ENCODE measurements at places on chromosomes 11 and 22.

DNA sequence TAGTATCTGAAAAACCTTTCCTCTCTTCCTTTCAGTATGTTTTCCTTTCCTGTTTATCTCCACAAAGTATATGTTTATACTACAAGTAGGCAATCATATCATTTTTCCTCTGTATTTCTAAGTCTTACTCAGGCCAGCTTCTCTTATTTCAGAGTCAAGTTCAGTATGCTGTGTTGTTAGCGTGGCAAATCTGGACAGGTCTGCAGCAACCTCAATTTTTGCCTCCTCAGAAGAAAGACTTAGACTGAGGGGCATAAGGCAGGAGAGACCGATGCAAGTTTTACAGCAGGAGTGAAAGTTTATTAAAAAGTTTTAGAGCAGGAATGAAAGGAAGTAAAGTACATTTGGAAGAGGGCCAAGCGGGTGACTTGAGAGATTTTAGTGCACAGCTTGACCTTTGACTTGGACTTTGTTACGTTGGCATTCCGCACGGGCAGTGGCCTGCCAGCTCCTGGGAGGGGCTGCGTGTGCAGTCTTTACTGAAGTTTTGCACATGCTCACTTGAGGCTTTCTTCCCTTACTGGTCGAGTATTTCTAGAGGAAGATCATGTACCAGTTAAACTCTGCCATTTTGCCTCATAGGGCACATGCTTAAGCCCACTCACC, 343.2 kb downstream of the NTM start:
- no peak for DNase-seq

GRCh38 chr11:14320020-14320419, 39.0 kb downstream of the RRAS2 start:
- DNase-seq = no peak

DNA sequence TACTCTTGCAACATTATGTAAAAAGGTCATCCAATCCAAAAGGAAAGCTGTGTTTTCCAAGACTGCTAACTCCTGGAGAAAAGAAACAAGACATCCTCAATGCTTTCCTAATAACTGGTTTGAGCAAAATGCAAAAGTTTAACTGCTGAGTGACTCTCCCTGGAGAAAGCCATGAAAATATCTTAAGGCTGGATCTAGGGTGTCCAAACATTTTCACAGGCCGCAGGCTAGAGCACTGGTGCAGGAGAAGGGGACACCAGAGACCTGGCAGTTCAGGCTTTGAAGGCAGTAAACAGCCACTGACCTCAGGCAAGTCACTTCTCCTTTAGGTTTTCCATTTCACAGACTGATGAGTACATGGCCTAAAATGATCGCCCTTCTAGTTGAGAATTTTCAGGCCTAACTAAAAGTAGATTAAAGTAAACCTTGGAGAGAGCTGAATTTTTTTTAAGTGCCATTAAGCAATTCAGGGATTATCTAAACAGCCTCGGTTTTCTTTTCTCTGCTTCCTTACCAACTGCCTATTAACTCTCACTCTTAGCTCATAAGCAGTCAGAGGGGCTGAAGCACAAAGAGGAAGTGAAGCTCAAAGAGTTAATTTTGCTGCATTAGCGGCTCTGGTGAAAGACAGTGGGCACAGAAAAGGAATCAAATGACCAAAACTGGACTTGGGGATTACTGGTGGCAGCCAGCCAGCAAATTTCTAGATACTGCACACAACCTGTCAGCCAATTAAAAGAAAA, 2.3 kb downstream of the CHKA start:
- DNase-seq = no peak

GRCh38 chr11:39432929-39433328, 2026.5 kb downstream of the LRRC4C start:
- DNase-seq = no peak

DNA sequence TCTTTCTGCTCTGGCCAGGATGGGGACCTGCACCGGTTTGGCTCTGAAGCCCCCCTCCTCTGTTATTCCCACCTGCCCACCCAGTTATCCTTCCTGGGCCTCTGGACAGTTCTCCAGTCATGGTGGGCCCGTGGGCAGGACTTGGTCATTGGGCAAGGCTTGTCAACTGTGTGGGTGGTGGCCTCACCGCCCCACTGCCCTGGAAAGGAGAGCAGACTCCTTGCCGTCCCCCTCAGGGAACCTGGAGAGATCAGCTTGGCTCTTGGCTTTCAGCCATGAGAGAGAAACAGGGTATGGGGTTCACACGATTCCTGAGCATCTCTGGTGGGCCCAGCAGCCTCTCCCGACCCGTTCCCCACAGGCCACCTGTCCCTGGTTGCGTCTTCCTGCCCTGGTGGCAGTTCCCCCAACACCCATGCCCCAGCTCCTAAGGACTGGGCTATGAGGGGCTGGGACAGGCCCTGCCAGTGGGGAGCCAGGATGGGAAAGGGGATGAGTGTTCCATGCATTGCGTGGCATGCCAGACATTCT, 92.3 kb downstream of the MORC2 start:
- DNase-seq = no peak

GRCh38 chr11:67492801-67493547, 10.1 kb downstream of the AIP start:
- DNase-seq = no peak

GRCh38 chr11:4684631-4685285, 12.9 kb downstream of the OR51E2 start:
- DNase-seq = no peak

Data from DMS 273 treated with DMSO at 0.1 percent for 48 hours (cell line).